Skeletal muscle cell (primary cell): ENCODE measurements at places on chromosomes 7 and 10.
A peak's percentile ranks its signal among the peaks of the same experiment; 100 is the strongest.

DNA sequence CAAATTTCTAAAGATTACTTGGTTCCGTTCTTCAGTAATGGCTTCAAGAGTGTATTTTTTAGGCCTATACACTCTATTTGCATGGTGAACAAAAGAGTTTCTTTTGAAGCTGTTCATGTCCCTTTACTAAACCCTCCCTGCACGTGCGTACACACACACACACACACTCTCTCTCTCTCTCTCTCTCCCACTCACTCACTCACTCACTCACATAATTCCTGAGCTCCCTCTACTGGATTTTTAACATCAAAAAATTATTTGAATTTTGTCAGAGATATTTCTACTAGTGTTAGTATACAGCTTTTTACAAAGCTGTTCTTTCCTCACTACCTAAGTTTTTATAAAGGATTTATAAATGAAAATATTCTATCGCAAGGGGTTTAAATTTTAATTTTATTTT is 85.9 kb downstream of the UBE3C start:
- DNase-seq = peak; percentile 9

DNA sequence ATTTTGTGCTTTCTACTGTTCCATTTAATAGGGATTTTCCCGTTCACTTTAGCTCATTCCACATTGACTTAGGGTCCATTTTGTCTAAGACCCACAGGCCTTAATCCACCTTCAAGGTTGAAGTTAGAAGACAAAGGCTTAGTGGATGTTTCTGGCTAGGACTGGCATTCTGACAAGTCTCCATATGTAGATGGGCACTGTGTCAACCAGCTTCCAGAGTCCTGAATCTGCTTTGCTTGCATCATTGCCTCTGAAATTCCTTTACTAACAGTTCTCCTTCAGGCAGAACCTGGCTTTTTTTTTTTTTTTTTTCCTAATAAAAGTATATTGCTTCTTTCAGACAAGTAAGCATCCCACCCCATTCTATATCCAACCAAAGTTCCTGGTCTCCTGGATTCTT is 69.6 kb upstream of the PDCD4 start:
- DNase-seq = peak; percentile 63

GRCh38 chr7:121392277-121393004 is 3.7 kb downstream of the FAM3C start:
- no peak for DNase-seq

DNA sequence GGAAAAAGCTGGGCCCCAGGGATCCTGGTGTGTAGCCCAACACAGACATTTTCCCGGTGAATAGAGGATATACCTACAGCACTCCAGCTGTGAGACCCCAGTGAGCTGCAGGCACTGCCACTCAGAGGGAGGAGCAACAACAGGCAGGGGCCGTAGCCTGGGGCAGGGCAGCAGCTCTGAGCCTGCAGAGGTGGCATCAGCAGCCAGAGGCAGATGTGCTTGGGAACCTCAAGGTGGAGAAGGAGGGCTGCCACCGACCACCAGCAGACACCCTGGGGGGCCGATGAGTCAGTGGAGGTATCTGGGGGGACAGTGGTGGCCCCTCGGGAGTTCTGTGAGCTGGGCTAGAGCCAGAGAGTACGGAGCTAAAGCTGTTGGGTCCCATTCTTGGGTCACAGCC is 110.2 kb upstream of the GDF10 start:
- no peak for DNase-seq

DNA sequence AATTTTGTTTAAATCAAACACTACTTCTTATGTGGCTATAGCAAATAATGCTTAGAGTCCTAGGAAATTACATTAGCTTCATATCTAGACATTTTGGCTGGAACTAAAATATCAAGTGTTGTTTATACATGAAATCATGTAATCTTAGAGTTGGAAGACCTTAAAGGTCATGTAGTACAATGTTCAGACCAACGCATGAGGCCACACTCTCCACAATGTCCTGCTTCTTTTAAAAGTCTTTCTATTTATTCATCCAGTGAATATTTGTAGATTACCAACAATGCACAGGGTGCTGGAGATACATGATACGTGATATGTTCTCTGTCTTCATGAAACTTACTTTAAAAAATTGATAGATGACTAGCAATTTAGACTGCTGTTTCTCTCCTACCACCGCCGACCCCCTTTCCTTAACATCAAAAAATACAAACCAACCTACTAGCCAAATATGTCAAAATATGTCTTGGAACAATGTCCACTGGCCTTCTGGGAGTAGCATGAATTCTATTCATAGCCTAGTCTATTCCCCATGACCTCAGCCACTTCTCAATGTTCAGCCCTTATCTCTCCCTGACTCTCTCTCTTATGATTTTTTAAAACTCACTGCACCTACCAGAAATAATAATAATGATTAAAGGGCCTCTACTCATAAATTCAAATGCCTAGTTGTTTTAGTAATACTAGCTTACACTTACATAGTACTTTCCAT is 59.5 kb upstream of the CAV2 start:
- DNase-seq = no peak

GRCh38 chr7:137931823-137932222 is 70.1 kb downstream of the CREB3L2 start:
- no peak for DNase-seq

GRCh38 chr10:34337917-34338316 is 477.2 kb downstream of the PARD3 start:
- no peak for DNase-seq

- no peak for DNase-seq
These were observed 176.2 kb upstream of the CHRM2 start for GRCh38 chr7:136692221-136692620.

- no peak for DNase-seq
These were observed 27.1 kb upstream of the TNRC18 start for GRCh38 chr7:5450549-5451327.

DNA sequence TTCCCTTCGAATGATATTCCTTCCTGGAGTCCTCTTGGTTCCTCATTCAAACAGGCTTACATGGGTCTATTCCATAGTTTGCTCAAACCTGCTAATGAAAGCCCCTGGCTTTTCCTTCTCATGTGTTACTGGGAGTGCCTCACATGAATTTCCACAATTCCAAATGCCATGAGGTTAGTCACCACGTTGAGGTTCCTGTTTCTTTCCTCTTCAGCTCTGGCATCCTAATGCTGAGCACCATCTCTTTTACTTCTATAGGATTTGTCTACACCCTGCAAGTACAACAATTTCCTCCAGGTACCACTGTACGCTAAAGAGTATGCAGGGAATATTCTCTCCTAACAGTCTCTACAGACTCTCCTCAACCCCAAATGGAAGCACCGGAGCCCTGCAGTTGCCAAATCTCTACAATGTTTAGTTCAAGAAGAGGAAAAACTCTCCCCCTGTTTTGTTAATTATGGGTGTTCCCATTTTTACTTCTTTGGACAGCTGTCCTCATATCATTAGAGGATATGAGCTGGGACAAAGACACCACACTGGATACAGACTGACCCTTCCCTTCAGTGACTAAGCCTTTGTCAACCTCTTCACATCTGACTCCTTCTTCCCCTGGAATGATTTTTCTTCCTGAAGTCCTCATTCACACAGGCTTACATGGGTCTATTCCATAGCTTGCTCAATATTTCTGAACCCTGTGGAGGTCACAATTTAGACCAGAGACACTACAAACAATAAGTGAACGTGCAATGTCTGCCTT is 145.8 kb upstream of the BET1 start:
- DNase-seq = no peak

- DNase-seq = no peak
These were observed 82.0 kb downstream of the MKI67 start for GRCh38 chr10:128044186-128044585.

DNA sequence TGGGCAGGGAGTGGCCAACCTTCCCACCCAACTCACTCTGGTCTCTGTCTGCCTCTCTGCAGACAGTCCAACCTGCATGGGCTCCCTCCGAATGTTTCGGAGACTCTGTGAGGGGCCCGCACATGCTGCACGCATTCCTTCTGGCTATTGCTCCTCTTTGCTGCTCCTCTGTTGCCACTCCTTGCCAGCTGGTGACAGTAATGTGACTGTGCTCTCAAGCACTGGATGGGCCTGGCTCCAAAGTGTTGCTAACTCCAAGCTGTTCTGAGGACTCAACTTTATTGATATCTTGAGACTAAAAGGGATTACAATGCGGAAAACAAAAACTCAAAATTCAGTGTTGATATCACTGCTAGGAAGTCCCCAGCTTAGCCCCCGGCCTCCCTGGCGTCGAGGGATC is 105.4 kb upstream of the KIF5B start:
- no peak for DNase-seq

- no peak for DNase-seq
These were observed 4.7 kb downstream of the AFAP1L2 start for GRCh38 chr10:114399576-114399975.

DNA sequence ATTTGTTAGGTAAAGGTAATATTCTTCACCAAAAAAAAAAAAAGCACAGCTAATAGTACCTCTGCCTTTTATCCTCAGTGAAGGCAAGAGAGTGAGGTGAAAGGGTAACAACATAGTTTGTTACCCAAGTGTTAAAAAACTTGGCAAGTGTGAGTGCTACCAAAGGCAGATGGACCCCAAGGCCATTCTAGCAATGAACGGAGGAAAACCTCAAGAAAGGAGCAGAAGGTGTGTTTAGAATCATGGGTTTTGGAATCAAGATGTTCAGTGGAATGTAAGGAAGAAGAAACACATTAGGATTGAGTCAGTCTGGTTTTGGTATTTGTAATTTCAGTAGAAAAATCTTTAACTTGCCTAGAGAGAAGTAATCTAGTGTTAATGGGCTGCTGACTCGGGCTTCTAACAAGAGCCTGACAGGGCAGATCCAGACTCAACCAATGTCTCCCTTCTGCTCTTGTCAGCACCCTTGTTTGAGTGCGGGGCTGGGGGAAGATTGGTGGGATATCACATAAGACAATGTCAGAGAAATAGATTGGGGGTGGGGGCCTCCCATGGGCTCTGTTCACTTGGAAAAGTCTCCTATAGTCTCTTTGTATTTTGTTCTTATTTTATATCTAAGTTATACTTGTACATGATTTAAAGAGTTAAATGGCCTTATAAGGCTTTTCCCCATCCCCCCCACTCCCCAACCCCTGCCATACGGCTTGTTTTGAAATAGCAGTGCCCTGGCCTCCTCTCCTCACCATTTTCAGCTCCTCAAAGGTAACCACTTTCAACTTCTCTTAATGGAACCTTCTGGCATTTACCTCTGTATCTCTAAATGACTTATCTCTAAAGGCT is 44.4 kb downstream of the SCD start:
- DNase-seq = no peak

GRCh38 chr10:79983286-79983909 is 34.5 kb upstream of the SFTPD start:
- no peak for DNase-seq

DNA sequence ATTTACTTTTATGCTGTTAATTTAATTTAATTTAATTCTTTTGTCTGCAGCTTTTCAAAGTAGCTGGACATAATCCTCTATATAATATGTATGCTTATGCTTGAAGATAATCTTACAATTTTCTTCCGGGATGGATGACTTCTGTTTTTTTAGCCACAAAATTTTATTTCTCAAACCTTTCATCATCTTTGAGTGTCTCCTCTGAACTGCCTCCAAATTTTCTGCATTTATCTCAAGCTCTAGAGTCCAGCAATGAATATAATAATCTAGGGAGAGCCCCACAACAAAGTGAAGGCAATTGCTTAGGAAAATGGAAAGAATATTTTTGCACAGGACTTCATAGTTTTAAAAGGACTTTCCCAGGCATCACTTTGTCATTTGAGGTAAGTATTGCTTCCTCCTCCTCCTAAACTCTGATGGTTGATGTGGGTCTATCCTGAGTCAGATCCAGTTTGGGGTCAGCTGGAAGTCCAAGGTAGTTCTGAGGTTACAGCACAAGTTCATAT is 53.7 kb upstream of the FAM3C start:
- DNase-seq = no peak

GRCh38 chr10:43106256-43107091 is 29.6 kb downstream of the RET start:
- DNase-seq = no peak

- no peak for DNase-seq
These were observed 11.2 kb upstream of the PRKAR1B start for GRCh38 chr7:738241-738640.

DNA sequence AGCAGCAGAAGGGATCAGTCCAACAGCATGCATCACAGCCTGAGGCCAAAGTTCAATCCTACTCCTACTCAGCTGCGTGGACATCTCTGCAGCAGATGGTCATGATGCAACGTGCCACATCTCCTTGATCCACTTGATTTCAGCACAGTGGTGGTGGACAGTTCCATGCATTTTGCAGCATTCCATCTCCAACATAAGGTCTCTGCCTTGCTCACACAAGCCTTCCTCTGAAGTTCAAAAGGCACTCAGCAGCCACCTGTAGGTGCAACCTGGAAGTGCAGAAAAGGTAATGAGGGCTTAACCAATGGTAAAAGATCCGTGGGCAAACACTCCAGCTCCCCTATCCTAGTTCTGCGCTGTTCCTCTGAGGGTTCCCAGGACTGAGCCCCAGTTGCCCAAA is 57.5 kb upstream of the CHCHD3 start:
- peak; percentile 13 for DNase-seq

GRCh38 chr10:28393956-28394568 is 91.2 kb upstream of the MPP7 start:
- DNase-seq = peak; percentile 5

DNA sequence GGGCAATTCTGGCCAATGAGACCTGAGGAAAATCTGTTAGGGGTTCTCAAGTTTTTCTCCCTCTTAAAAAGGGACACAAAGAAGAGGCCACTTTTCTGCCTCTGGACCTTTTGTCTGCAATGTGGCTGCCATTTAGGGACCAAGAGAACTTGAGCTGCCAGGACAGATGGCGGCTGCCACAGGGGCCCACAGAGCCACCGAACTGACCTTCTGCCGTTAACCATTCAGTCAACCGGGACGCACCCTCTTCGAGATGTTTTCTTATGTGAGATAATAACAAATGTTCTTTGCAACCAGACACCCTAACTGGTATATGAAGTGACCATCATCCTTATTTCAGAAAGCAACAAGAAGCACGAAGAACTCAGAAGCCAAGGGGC is 29.2 kb downstream of the GSDME start:
- DNase-seq = no peak

DNA sequence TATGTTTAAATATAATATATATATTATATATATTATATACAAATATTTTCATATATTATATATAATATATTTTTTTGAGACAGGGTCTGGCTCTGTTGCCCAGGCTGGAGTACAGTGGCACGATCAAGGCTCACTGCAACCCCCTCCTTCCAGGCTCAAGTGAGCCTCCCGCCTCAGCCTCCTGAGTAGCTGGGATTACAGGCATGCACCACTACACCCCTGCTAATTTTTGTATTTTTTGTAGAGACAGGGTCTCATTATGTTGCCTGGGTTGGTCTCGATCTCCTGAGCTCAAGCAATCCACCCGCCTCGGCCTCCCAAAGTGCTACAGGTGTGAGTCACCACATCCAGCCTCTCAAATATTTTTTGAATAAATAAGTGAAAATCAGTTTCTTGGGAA is 215.5 kb downstream of the GATA3 start:
- no peak for DNase-seq
